Stimulated activated CD4-positive, alpha-beta T cell treated with anti-CD3 and anti-CD28 coated beads, Interleukin-1b, Interleukin-23, amount 100 ng/mL, for 4 hours (primary cell): ENCODE measurements at places on chromosomes 16 and 17.

- DNase-seq = no peak
Measured at GRCh38 chr16:70437017-70437581, 1.8 kb downstream of the ST3GAL2 start.

GRCh38 chr16:56204816-56205215 is 13.5 kb downstream of the GNAO1 start:
- no peak for DNase-seq

DNA sequence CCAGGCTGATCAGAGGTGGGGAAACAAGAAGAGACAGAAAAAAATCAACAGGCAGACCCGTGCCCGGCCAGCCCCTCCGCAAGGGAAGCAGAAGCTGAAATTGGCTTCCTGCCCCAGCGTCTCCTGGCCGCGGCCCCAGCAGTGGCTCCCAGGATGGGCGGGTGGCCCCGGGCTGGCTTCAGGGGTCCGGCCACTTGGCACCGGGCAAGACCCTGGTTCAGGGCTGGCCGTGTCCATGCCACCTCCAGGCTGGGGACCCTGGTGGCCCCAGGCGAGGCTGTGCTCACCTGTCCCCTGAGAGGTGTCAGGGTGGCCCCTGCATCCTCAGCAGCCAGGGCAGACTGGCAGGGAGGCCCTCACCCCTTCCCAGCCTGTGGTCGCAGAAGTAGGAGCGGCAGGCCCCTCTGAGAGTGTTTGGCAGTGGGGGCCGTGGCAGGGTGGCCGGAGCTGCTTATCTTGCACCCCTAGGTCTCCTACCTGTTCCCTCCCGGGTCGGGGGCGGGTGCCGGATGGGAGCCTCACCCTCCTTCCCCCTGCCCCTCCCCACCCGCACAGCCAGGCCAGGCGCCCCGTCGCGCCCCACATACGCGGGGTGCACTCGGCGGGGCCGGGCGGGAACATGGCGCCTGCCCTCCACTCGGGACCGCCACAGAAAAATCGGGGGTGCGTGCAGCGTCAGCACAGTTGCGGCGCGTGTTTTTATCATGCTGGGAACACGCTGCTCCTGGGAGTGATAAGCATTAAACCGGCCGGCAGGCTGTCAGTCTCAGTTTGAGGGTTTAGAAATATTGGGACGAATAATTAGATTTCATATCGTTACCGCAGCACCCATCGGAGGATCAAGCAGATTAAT is 46.7 kb upstream of the ZC3H18 start:
- no peak for DNase-seq

- DNase-seq = no peak
Measured at GRCh38 chr16:81201267-81201666, 37.2 kb upstream of the BCO1 start.

DNA sequence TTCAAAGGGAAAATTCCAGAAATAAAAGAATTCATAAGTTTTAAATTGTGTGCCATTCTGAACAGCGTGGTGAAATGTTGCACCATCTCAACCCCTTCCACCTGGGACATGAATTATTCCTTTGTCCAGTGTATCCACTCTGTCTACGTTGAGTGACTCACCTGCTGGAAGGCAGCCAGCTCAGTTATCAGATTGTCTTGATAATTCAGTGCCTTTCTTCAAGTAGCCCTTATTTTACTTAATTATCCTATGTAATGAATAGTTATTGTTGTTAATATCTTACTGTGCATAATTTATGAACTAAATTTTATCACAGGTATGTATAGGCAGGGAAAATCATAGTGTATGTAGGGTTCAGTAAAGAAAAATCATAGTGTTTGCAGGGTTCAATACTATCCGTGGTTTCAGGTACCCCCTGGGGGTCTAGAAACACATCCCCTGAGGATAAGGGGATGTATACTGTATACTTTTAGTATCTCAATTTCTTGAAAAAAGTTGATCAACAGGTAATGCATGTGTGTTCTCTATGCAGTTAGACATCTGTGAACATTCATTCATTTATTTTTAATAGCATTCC is 7.7 kb upstream of the PCTP start:
- DNase-seq = no peak

DNA sequence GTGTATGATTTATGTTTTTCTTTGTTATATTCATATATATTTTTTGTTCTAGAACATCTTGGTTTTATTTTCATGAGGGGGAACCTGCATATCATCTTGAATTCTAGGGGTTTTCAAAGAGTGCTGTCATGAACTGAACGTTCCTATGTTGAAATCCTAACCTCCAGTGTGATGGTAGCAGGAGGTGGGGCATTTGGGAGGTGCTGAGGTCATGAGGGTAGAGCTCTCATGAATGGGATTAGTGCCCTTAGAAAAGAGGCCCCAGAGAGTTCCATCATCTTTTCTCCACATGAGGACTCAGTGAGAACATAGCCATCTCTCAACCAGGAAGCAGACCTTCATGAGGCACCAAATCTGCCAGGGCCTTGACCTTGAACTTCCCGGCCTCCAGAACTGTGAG is 34.6 kb upstream of the CCDC182 start:
- DNase-seq = no peak

DNA sequence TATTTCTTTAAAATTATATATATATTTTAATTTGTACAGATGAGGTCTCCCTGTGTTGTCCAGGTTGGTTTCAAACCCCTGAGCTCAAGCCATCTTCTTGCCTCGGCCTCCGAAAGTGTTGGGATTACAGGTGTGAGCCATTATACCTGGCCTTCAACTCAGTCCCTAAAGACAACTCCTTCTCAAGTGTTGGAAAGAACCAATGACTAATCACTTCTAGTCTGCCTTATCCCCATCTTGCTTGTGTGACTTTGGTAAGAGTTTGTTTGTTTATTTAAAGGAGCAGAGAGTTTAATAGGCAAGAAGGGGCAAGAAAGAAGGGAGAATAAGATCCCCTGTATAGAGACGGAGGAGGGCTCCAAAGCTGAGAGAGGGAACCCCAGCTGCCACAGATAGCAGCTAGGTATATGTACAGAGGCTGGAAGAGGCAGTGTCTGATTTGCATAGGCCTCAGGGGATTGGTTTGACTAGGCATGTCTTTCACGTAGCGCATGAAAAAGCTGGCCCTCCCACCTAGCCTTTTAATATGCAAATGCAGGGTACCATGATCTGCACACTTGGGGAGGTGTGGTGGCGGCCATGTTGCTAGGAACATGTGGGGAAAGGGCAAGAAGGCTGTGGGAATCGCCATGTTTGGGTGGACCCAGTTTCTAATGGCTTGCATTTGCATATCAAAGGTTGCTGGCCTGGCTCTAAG is 21.5 kb downstream of the ABCC1 start:
- no peak for DNase-seq

GRCh38 chr17:57045868-57046704 is 39.0 kb upstream of the AKAP1 start:
- DNase-seq = no peak

GRCh38 chr16:84049403-84050060 is 6.9 kb upstream of the SLC38A8 start:
- no peak for DNase-seq

DNA sequence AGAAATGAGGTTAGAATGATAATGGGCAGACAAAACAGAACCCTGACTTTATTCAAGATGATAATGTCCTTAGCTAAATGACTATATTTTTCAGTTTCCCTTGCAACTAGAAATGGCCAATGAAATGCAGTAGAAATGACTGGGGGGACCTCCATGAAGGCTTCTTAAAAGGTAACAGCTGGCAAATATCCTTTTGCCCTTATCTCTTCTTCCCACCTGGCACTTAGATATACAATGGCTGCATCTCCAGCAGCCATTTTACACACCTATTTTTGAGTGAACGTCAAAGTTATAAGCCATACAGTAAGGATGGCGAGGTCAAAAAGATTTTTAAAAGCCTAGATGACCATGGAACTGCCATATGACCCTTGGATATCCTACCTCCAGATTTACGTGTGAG is 39.9 kb downstream of the USP32 start:
- no peak for DNase-seq

- no peak for DNase-seq
Measured at GRCh38 chr16:5045499-5046115, 11.9 kb upstream of the NAGPA start.

DNA sequence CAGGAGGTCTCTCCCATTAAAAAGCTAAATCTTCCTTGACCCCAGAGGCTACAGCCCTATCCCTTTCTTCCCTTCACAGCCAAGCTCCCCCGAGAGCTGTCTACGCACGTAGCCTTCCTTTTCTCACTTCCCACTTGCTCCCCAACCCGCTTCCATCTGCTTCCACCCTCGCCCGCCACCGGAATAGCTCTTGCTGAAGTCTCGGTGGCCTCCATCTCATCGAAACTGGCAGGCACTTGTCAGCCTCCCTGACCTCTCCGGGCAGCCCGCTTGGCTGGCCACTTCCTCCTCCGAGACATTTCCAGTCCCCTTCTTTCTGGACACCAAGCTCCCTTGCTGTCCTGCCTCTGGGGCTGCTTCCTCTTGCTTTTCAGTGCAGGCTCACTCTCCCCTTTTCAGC is 10.7 kb upstream of the EPOP start:
- no peak for DNase-seq

- DNase-seq = no peak
Measured at GRCh38 chr16:144797-145252, 6.4 kb upstream of the NPRL3 start.

DNA sequence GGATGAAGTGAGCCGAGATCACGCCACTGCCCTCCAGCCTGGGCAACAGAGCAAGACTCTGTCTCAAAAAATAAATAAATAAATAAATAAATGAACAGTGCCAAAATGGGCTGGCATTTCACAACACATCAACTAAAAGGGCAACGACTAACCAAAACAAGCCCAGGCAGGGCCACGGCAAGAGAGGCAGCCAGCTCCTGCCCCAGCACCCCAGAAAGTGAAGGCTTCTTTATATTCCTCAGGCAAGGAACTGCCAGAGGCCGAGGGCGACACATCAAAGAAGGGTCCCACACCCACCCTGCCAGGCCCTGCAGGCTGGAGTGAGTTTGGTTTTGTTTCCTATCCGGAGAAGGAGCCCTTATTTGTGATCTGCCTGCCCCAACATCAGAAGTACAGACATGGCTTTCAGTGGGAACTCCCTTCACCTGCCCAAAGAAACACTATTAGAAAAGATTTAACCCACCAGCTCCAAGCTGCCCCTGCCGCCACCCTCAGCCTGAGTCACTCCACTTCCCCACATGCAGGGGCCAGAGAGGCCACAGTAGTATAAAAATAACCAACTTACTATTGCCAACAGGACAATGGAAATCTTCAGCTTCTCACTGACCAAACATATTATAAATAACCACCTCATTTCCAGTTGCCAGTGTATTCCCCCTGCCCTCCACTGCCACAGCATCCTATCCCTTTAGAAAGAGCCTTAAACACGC is 8.0 kb downstream of the FBXO31 start:
- no peak for DNase-seq
